ENCODE measurements at places on chromosomes 16 and 17.

DNA sequence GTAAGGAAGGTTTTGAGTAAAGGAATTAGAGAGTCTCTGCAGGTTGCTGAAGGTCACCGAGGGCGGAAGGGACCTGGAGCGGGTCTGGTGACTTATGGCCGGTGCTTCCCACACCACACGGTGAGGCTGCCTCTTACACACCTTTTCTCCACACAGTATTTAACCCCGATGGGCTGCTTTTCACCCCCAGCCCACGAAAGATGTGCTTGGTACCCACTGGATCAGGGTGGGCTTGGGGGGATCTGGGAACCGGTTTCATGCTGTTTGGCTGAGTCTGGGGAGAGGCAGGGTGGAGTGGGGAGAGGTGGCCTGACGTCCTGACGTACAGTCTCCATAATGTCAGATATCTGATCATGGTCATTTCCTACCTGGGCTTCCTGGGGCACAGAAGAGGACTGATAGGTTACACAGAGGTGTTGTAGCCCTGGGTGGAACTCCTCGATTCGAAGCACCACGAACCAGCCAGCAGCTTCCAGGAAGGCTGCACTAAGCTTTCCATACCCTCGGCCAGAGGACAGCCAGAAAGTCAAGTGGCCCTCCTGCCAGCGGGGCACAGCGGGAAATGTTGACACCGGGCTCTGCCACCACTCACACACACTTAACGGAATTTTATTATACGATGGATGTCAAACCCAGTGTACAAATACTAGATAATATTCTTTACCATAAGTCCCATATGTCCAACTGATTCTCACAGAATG, 34.0 kb downstream of the OR1D5 start:
- DNase-seq = no peak

DNA sequence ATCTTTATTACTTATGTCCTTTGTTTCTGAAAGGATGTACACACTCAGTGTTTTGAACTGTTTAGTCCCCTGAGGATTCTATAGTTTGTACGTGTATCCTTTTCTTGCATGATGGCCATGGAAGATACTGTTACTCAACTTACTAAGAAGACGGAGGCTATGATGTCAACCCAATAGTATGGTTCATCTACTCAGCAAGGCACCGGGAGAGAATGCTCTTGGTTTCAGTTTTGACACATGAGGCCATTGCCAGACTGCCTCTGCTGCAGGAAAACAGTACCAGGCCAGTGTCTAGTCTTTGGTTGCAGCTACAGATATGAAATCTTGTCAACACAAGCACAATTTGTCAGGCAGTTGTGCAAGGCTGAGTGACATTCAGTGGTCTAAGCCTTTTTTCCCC, 134.5 kb downstream of the MRTFB start:
- DNase-seq = no peak

DNA sequence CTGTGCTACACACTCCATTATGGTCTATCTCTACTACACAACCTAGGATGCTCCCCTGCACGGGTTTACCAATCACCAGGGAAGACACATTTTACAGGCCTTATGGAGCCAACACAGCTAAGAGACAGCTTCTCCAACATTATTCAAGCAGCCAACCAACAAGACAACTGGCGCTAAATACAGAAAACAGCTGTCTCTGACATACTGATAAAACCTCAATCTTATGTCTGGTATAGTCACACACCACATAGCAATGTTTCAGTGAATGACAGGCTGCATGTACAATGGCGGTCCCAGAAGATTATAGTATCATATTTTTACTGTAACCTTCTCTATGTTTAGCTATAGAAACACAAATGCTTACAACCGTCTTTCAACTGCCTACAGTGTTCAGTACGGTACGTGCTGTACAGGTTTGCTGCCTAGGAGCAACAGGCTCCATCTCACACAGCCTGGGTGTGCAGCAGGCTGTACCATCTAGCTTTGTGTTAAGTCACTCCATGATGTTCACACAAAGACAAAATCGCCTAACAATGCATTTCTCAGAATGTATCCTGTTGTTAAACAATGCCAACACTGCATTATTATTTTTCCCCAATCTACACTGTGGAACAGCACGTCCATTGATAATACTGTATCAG, 10.9 kb downstream of the USP22 start:
- DNase-seq = no peak

DNA sequence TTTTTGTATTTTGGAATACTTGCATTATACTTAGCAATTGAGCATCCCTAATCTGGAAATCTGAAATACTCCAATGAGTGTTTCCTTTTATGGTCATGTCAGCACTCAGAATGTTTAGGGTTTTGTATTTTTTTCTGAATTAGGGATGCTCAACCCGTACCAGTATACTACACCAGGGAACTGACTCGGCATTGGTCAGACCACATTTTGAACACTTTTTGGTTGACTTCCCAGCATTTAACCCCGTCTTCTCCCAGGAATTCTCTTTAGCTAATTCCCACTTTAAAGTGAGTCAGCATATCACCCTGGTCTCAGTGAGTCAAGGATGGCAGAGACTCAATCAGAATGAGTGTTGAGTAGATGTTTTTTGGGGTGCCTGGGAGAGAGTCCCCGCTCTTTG, 177.9 kb downstream of the SPECC1 start:
- no peak for DNase-seq

- DNase-seq = no peak
Observed at GRCh38 chr17:77501101-77501566, 360.4 kb downstream of the SEC14L1 start.

- DNase-seq = no peak
Observed at GRCh38 chr17:39628655-39629493, 2.1 kb downstream of the PPP1R1B start.

- DNase-seq = no peak
Observed at GRCh38 chr17:35148144-35148543, 527 bp downstream of the UNC45B start.

GRCh38 chr17:80839970-80840369, 151.7 kb upstream of the CHMP6 start:
- DNase-seq = no peak

GRCh38 chr17:50693036-50693682, 14.6 kb downstream of the ANKRD40 start:
- DNase-seq = no peak

DNA sequence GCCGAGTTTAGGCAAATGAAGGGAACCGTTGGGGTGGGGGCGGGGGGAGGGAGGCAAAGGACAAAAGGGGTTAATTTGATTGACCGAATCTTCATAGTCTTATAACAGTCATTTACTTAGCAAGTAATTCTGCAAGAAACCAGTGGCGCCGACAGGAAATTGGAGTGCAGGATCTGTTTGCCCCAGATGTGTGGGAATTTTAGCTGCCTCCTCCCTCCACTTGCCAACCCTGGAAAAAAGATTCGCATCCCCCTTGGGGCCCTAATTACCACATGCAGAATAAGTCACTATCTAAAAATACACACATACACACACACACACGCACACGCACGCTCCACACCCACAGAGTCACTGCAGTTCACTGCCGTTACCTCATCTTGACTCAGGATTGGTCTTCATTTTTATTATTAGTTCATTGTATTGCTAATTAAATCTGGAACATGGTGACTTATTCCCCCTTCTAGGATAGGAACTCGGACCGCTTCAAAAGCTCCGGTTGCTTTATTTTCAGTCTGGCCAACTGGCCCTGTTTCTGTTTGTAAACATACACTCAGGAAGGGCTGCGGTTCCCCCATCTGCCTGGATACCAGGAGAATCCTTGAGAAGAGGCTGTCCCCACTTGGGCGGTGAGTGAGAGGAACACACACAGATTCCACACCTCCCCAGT, 241.6 kb upstream of the SALL1 start:
- no peak for DNase-seq

DNA sequence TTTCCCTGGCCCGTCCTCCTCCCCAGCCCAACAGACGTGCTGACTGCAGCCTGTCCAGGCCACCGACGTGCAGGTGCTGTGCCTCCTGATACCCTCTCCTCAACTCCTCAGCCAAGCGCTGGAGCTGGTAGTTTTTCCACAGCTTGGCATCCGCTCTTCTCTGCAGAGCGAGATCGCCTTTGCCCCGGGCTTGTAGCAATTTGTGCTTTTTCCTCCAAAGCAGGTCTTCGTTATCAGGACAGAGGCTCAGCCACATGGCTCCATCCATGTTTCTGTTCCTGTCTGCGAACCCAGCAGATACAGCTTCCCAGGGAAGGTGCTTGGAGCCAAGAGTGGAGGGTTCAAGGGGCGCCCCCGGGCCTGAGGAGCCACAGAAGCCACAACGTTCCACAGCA, 10.9 kb downstream of the CEP295NL start:
- DNase-seq = no peak

- no peak for DNase-seq
Observed at GRCh38 chr16:62846399-62847057, 810.3 kb upstream of the CDH8 start.

DNA sequence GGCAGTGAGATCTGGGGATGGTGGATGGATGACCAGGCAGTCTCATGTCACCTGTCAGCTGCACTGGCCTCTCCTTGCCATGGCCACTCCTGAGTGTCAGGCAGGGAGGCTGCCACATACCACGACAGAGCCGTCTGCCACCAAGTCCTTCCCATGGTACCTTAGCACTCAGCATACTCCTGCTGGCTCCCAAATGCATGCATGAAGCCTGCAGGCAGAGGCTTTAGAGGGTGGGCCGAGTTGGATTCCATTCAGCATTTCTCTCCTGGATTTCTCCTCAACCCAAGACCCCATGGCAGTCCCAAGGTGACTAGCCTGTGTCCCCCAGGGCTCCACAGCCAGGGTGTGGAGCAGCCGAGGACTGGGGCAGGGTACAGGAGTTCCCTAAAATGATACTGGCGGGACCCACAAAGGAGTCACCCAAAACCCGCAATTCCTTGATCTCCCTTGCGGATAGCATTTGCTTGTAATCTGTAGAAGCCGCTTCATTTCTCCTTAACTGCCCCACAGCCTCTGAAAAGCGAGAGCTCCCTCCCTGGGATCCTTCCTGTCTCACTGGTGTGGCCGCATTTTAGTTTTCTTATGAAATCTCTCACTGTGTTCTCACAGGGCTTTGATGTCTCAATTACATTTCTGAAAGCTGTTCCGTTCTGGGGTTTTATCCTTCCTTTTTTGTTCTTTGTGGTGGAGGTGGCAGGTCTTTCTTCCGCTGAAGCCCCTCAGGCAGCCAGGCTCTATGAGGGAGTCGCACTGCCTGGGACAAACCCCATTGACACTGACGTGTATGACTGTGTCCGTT, 141.4 kb downstream of the SOCS1 start:
- no peak for DNase-seq

GRCh38 chr16:57107321-57107922, 15.0 kb downstream of the CPNE2 start:
- DNase-seq = no peak

DNA sequence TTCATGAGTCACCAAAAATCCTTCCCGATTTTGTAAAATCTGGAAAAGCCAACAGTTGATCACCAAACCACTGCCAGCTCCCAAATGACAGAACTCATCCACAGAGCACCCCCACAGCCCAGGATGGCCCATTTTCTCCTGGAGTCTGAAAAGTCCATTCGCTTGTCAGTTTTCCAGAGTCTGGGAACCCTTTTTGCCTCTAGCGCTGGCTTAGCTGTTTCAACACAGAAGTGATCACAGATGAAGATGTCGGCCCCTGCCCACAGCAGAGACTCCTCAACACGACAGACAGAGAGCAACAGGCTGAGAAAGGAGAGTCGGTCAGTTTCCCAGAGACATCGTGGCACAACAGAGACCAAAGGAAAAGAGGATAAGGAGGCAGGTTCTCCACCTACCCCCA, 66.4 kb downstream of the NXN start:
- DNase-seq = no peak

DNA sequence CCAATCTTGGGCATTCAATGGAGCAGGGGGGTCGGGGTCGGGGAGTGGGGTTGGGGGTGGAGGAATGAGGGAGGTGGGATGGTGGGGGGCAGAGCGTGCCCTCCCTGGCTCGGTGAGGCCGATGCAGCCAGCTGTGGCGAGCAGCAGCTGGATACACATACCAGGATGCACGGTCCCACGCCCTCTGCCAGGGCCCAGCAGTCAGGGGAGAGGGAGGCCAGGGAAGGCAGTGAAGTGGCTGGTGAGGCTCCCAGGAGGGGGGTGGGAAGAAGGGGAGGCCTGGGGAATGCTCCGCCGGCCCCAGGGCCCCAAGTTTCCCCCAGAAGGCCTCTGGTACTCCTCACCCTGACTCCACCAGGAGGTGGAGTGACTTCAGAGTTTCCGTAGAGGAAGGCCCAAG, 77.6 kb upstream of the LHX1 start:
- no peak for DNase-seq

GRCh38 chr17:13395346-13395745, 206.4 kb downstream of the HS3ST3A1 start:
- DNase-seq = no peak

GRCh38 chr17:62790564-62790986, 17.5 kb downstream of the MARCHF10 start:
- DNase-seq = no peak

GRCh38 chr16:59330019-59330670, 596.0 kb upstream of the GOT2 start:
- DNase-seq = no peak

DNA sequence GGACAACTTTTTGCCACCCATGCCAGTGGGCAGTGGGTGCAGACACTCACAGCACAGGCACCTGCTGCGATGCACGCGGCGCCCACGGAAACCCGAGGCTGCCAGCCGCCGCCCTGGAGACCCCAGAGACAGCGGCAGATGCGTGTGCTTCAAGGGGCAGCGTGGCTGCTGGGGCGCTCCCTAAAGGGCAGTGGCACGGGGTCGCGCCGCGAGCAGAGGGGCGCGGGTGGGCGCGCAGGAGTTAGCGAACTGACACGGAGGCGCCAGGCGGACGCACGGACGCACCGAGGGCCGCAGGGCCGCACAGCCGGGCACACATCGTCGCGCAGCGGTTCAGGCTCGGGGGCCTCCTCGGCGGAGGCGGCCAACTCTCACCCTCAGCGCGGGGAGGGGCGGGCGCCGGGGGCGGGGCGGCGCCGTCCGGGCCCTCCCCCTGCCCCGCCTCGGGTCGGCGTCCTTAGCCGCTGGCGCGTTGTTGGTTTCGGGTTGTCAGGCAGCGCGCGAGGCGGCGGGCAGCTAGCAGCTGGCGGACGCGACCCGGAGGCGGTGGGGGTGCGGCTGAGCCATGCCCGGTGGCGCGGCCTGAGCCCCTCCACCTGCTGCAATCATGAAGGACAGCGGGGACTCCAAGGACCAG, at the start of gene KIF19:
Gene KIF19 (plus strand): TSS at position 484 of the 637 bp plus-strand sequence. CDS start 124 bp downstream, at position 608.
- DNase-seq = no peak

All from amygdala (tissue), 56 donors.